Stimulated activated CD4-positive, alpha-beta T cell treated with anti-CD3 and anti-CD28 coated beads, TNF-alpha, amount 100 ng/mL, for 4 hours (primary cell): ENCODE measurements at places on chromosomes 13 and 19.

DNA sequence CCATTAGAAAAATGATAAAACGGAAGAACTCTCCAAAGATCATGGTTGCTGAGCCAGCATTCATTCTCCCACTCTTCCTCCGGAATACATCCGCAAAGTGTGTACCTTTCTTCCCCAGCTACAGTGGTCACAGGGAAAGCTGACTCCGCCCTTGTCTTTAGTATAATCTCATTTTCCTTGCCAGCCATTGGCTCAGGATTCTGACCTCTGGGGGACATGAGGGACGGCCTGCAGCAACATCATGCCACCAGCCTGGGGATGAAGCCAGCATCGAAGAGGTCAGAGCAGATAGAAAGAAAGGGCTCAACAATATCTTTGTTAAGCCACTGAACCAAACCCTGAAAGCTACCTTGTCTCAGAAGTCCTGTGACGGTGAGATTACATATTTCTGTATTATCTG lies 46.3 kb upstream of the TPP2 start:
- no peak for DNase-seq

GRCh38 chr13:98960606-98961502 lies 17.0 kb downstream of the DOCK9 start:
- DNase-seq, result no peak

GRCh38 chr13:70237131-70237530 lies 128.9 kb upstream of the KLHL1 start:
- DNase-seq, result no peak

DNA sequence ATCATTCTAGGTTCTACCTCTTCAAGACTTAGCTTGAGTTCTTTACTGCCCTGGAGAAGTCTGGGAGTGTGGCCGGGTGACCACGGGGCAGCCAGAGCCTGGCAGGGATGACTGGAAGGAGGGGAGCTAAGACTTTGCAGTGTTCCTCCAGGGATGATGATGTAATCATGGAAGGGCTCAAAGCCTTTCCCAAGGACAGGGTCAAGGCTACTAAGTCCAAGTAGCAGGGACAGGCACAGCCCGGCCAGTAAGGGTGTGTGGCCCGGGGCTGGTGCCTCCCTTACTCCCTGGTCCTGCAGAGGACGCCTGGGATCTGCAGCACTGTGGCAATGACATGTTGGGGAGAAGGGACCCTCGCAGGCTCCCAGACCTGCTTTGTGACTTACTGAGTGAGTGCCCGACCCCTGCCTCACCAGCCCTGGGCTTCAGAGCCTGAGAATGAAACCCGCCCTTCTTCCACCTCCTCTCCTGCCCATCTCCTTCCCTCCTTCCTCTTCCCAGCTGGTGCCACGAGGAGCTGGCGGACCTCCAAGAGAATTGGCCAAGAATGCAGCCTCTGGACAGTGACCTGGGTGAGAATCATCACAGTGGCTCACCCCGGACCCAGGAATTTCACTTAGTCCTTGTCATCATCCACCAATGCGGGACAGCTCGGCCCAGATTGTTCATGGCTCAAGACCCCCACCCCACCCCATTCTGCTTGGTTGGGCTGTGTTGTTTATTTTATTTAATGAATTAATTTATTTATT lies 15.6 kb upstream of the FBXO17 start:
- no peak for DNase-seq

DNA sequence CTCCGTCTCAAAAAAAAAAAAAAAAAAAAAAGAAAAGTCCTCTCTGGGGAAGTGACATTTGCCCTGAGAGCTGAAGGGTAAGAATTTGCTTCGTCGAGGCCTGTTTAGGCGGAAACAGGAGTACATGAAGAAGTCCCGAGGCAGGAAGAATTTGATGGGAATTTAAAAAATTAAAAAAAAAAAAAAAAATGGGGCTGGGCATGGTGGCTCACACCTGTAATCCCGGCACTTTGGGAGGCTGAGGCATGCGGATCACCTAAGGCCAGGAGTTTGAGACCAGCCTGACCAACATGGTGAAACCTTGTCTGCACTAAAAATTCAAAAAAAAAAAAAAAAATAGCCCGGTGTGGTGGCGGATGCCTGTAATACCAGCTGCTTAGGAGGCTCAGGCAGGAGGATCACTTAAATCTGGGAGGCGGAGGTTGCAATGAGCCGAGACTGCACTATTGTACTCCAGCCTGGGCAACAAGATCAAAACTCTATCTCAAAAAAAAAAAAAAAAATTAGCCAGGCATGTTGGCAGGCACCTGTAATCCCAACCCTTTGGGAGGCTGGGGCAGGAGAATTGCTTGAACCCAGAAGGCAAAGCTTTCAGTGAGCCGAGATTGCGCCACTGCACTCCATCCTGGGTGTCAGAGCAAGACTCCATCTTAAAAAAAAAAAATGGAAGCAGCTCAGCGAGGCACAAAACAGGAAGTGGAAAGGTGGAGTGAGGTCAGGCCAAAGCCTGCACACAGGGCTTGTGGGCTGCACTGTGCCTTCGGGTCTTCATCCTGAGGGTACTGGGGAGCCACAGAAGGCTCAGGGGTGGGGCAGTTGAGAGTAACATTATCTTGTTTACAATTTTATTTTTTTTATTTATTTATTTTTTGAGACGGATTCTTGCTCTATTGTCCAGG lies 4.9 kb downstream of the BAX start:
- DNase-seq, result no peak

DNA sequence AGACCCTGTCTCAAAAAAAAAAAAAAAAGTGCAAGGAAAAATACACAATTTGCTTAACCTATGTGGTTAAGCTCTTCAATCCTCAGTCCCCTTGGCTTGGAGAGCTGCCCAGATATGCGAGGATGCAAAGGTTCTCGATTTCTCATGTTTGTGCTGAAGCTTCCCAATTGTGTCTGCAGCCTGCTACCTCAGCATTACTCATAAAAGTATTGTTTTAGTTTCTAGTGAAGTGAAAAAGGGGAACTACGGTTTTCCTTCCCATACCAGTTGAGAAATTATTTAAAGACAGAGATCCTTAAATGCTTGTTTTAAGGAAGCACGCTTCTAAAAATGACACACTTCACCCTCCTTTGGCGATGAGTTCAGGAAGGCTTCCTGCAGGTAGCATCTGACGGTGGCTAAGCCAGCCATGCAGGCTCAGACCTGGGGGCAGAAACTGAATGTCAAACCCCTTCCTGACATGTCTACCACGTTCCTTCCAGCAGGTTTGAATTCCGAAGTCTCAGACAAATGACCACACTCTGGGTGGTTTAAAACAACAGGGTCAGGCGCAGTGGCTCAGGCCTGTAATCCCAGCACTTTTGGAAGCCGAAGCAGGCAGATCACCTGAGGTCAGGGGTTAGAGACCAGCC lies 47.9 kb downstream of the RUBCNL start:
- no peak for DNase-seq

DNA sequence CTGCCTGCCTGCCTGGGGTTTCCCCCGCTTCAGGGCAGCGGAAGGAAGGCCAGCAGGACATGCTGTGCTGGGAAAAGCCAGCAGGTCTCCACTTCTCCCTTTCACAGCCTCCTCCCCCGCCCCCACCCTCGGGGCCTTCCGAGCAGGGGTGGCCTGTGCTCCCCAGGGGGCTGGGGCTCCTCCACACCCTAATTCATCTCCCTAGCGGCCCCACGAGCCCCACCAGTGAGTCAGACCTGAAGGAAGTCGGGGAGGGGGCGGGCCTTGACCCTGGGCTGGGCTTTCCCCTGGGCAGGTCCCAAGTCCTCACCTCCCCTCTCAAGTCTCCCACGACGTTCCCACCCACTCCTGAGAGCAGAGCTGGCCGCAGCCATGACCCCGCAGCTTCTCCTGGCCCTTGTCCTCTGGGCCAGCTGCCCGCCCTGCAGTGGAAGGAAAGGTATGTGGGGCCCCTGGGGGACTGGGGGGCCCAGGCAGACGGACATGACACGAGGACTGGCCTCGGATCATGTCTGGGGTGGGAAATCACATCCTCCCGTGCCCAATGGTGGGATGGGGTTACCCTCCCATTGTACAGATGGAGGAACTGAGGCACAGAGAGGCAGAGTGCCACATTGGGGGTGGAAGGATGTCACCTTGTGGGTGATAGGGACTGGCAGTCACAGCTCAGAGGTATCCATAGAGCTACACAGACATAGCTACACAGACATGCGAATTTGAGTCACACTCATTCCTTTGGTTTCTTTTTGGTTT lies at the start of gene EBI3:
TSS of gene EBI3 (plus strand) at position 345 of the 753 bp plus-strand sequence. CDS start at position 373, 28 bp downstream.
- DNase-seq, result no peak

GRCh38 chr13:59099182-59099974 lies 1064.3 kb downstream of the DIAPH3 start:
- no peak for DNase-seq

DNA sequence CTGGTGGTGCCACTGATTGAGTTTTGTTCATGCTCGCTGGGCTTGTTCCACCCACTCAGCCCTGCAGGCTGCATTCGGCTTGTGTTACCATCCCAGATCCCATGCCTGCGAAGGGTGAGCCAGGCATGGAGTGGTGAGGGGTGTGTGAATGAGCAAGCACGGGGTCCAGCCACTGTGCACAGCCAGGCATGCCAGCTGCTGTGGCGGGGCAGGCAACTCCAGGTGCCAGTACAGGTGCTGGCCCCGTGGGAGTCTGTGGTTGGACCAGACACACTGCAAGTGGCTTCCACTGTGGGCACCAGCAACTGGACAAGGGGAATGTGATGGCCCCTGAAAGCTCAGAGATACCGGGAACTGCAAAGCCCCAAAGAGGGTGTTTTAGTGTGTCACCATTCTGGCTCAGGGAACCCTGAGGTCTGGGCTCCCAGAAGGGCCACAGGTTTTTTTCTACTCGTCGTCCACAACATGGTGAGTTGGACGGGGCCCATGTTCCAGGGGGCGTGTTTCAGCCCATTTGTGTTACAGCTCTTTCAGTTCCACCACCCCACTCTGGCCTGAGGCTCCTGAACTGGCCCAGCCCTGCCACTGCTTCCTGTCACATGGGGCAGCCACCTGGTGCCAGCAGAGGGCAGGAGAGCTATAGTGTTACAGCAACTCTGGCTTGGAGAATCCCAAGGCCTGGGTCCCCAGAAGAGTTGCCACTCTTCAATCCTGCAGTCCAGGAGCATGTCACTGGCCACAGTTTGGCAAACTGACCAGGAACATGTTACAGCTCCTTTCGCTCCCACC lies 217.0 kb upstream of the OBI1 start:
- DNase-seq, result no peak

- DNase-seq, result no peak
These were observed 287.1 kb downstream of the TBC1D4 start for GRCh38 chr13:75194717-75195462.

DNA sequence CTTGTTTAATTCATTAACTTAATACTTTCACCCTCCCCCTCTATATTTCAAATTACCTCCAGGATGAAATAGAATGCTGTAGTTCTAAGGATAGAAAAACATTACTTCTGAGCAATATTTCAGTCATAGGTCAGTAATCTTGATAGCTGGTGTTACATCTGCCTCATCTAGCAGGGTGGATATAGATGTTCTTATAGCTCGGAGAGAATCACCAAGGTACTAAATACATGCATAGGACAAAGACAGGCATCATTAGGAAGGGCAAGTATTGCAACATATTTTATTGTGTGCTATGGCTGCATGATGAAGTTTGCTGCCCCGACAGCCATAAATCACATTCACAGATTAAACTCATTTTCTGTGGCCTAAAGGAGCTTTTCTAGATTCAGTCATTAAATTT lies 601.0 kb downstream of the FGF9 start:
- no peak for DNase-seq

- DNase-seq, result no peak
These were observed 1141.8 kb downstream of the SLITRK1 start for GRCh38 chr13:82740442-82740841.

DNA sequence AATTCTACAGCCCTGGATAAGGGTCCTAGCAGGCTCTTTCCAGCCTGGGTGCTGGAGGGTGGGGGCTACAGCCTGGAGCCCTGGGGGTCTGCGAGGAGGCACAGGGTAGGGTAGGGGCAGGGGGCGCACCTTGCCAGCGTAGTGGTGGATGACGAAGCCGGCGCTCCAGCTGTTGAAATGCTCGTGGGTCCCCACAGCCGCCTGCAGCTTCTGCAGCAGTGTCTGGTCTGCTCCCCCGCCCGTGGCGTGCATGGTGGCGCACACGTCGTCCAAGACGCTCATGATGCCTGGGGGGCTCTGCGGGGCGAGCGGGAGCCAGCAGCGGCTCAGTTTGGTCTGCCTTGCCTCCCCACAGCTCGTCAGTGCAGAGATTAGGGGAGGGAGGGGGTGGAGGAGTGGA lies 30.2 kb upstream of the ZNF414 start:
- no peak for DNase-seq

DNA sequence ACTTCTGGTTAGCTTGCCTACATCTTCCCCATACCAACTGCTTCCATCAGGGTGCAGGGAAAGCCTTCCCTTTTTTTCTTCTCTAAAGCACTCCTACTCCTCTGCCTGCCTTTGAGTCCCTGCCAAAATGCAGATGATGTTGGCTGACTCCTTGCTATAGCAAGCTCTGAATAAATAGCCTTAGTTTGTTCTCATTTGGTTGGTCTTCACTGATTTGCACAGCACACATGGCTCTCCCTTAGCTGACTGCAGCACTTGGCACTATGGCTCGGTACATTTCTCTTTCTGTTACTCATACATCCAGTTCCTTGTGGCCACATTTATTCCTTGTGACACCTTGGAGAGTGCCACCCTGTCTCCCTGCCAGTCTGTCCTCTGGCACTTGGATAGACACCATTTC lies 249.8 kb downstream of the DCLK1 start:
- no peak for DNase-seq

- no peak for DNase-seq
These were observed 2.2 kb downstream of the KMT5C start for GRCh38 chr19:55341595-55342531.

GRCh38 chr13:43368003-43368402 lies 344.6 kb downstream of the DNAJC15 start:
- DNase-seq, result no peak

- no peak for DNase-seq
These were observed 99.8 kb downstream of the WDFY2 start for GRCh38 chr13:51684076-51684475.

DNA sequence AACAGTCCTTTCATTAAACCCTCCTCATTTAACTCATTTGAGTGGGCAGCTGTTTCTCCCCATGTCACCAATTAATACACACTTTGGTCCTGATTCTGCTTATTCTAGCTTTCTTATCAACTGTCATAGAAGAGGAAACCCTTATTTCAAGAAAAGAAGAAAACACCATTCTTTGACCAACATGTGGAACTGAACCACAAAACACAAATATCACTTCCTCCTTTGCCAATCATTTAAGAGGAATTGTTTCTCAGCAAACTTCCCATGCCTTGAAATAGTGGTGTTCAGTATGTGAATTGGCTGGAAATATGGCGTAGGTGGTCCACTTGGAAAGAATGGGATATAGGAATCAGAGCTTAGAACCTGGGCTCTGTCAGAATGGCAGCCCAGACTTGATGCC lies 20.4 kb downstream of the MBD3L2B start:
- DNase-seq, result no peak

DNA sequence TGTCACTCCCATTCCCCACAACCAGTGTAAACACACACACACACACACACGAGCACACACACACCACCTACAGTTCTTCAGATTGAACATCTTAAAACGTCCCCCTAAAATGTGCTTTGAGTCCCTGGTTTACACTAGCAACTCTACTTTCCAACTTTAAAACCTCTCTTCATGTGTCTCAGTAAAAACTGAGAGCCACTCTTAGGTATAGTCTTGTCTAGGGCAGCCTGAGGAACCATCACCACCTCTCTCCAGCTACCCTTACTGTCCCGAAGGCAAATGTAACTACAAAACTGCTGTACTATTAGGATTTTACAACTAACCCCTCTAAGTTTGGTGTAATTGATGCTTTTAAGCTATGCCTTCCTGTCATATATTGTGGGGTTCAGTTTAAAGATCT lies 1501.6 kb upstream of the MIR17HG start:
- no peak for DNase-seq

- no peak for DNase-seq
These were observed 435.4 kb upstream of the TSHZ3 start for GRCh38 chr19:31784671-31785101.

GRCh38 chr19:54141356-54141755 lies 3.8 kb downstream of the CNOT3 start:
- no peak for DNase-seq
